ENCODE measurements at places on chromosomes 16 and 17.
A peak's percentile ranks its signal among the peaks of the same experiment; 100 is the strongest.

- DNase-seq: no peak
Observed at GRCh38 chr17:1703063-1703462, 7.1 kb downstream of the TLCD2 start.

DNA sequence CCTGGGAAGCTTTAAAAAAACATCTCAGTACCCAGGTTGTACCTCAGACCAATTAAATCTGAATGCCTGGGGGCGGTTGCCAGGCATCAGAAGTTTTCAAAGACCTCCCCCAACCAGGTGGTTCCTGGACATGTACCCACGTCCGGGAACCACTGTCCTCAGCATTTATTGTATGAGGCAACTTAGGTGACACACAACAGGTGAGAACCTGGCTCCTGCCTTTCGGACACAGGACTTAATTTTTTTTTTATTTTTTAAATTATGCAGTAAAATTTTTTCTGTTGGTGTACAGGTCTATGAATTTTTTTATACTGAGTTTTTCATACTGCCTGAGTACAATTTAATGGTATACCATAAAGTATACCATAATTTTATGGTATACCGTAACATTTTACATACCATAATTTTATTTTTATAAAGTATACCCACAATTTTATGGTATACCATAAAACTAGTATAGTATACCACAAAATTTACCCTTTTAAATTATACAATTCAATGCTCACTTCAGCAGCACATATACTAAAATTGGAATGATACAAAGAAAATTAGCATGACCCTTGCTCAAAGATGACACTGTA is 38.7 kb upstream of the DHX8 start:
- DNase-seq: no peak

DNA sequence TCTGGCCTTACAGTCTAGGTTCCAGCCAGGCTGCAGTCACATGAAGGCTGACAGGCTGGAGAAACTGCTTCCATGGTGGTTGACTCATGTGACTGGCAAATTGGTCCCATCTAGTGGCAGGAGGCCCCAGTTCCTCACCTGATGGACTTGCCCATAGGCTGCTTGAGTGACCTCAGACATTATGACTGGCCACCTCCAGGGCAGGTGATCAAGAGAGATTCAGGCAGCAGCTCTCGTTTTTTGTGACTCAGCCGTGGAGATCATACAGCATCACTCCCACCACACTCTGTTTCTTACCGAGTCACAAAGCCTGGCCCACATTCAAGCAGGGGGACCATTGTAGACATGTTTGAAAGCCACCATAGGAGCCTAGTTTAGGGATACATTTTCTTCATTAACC is 34.5 kb downstream of the SIAH1 start:
- no peak for DNase-seq

DNA sequence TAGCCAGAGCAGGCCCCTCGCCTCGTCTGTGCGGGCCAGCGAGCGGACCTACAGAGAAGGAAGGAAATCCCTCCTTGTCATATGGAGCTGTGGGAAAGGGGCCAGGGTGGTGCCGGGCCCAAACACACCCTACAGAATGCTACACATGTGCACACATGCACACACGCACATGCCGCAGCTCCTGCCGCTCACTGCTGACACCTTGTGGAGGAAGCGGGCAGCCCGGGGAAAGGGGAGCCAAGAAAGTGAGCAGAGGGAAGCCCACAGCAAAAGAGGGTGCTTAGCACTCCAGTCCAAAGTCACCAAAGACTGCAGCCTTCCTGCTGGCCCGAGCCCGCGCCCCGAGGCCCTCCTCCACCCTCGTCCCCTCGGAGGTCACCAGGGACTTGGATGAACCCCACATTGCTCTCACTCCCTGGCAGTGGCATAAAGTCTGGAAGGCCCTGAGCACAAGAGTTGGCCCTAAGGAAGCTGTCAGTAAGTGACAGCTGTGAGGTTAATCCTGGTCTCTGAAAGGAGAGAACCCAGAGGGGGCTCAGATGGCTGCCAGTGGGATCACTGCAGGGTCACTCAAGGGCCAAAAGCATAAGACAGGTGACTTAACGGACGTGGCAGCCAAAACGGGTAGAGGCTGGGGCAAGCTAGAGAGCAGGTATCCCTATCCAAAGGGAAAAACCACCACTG is 68.2 kb downstream of the MYO18A start:
- peak; percentile 81 for DNase-seq

DNA sequence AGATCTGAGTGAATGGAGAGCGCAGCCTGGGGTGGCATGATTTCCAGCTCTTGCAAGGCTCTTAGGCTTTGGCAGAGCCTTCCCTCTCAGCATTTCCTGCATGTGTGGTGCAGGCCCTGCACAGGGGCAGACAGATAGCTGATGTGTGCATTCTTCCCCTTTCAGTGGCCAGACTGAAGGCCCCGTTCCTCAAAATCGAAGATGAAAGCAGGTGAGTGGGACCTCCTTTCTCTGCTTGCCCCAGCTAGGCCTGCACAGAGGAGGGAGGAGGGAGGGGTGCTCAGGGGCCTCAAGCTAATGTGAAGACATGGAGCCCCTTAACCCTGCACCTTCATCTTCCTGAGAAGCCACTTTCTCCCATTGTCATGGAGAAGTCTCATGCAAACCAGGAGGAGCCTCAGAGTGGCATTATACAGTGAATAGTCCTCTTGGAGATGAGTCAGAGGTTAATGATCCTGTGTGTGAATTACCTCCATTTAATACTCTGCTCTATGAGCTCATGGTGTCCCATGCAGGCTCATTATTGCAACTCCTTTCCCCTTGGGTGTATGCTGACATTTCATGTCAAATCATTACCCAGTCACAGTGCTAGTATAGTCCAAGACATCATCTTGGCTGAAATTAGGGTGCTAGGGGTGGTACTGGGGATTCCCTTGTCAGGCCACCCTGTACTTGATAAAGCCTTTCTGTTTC is 20.4 kb upstream of the ADAM11 start:
- no peak for DNase-seq

DNA sequence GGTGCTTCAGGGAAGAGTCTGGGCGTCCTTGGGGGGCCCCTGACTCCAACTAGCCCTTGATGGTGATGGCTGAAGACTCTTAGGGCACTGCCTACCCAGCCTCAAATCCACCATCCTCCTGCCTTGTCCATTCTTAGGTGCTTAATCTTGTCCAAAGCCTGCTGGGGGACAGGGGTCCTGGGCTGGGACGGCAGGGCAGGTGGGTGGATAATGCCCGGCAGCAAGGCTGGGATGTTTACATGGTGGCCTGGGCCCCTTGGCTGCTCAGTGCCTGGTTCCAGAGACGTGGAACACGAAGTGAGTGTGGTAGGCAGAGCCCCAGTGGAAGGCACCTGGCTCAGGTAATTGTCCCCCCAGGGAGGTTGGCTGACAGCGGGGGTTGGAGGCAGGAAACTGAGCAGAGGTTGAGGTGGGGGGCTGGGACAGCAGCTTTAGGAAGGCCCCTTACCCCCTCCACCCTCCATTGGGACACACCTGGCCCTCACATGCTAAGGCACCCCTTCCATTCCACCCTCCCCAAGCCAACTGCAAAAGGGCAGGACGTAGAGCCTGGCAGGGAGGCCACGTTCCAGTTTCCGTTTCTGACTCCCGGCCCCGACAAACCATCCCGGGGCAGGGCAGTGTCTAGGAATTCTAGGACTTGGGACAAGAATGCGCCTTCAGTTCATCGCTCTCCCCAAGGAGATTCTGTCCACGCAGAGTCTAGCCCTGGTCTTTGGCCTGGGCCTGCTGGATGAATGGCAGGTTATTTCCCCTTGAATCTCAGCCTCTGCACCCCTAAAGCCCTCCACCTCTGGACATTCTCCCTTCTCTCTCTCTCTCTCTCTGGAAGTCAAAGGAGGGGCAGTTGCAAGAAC is 1.9 kb downstream of the FOXJ1 start:
- no peak for DNase-seq

DNA sequence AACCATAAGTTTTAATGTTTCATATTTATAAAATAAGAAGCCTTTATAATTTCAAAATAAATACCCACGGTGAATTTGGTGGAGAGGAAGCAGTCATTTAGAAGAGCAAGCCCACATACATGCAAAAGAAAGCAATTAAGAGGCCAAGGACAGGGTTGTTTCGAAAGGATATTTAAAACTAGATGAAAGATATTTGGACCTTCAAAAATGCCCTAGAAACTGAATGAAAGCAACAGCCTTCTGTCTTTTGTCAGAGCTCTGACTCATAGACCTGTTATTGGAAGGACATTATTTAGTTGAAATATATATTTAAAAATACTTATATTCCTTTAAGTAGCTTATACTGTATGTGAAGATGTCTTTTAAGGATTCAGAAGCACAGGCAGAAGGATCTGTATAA is 8.6 kb upstream of the METTL9 start:
- no peak for DNase-seq

All from Peyer's patch (tissue), 4 donors.